ENCODE measurements at places on chromosomes 7 and 10.

GRCh38 chr7:13225068-13225467, 537.6 kb downstream of the ARL4A start:
- DNase-seq: no peak

- DNase-seq: no peak
Observed at GRCh38 chr10:89954061-89954460, 252.7 kb downstream of the KIF20B start.

DNA sequence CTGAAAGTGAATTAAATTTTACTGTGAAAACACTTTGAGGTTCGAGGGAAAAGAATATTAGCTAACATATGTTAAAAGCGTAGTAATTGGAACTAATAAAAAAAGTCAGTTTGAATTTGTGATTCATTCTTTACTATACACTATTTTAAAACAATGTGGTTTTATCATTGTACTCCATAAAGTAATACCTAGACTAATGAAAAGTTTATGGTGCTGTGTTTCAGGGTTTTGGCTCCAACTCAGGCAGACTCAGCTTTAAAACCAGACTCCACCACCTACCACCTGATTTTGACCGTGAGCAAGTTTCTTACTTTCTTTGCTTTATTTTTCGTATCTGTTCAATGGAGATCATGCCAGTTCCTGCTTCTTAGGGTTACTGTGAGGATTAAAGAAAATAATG, 9.2 kb upstream of the PRTFDC1 start:
- DNase-seq: no peak

GRCh38 chr7:156640949-156641485, 443 bp downstream of the RNF32 start:
- DNase-seq: no peak

- peak; percentile 77 for DNase-seq
Observed at GRCh38 chr10:100364735-100365391, 17.8 kb downstream of the SCD start.

DNA sequence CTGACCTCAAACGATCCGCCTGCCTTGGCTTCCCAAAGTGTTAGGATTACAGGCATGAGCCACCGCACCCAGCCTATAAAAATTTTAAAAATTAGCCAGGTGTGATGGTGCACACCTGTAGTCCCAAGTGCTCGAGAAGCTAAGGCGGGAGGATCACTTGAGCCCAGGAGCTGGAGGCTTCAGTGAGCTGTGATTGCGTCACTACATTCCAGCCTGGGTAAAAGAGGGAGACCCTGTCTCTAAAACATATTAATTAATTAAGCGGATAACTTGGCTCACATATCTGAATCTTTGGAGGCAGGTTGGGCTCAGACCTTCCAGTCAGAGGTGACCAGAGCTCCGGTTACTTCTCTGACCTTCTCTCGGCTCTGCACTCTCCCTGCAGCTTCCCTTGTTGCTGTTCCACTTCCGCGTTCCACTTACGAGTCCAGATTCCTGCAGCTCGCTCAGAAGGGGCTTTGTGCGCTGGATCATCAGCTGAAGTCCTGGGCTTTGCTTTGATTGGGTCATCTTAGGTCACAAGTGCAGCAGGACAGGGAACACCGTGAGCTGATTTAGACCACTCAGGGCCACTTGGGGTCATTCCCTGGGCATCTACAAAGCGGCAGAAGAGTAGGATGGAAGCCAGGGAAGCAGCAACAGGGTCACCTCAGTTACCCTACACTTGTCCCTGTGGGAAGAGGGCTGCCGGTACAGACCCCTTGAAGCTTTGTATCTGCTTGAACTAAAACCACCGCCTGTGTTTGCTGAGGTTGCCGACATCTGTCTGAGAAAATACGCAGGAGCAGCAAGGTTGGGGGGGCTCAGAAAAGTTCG, 2.0 kb upstream of the ARPC1B start:
- DNase-seq: no peak
